Stimulated activated CD8-positive, alpha-beta memory T cell treated with anti-CD3 and anti-CD28 coated beads, Interleukin-7, amount 100 ng/mL, for 24 hours (primary cell): ENCODE measurements at places on chromosomes 2 and 18.

- no peak for DNase-seq
Observed at GRCh38 chr18:75264926-75265597, 54.5 kb downstream of the TSHZ1 start.

DNA sequence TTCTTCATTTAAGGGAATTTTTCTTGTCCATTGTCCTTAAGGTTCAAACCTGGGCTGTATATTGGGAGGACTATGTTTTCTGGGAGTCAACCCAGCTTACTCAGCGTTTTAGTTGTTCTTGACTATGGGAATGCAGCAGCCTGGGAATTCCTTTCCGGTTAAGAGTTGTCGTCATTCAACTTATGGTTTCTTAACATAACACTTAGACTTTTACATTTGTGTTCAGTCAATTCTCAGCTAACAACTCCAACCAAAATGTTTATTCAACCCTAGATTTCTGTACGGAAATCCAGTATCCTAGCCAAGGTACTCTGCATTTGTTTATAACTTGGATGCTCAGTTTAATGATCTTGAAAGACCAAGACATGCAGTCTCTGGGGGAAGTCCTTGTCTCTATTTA, 960.9 kb downstream of the CBLN2 start:
- DNase-seq = no peak

GRCh38 chr2:148887350-148888002, 12.4 kb downstream of the KIF5C start:
- no peak for DNase-seq

DNA sequence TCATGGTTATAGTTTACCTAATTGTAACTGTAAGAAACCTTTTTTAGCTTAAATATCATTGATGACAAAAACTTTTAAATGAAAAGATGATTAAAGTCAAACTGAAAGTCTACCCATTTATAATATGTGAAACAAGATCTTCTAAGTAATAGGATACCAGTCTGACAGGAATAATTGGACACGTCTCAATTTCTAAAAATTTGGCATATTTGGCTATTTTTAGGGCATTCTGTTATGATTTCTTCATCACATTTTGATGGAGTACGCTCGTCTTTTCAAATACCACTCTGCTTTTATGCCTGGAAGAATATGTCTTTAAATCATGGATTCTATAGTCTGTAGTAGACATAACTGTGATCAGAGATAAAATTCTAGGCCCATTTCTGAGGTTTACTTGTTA, 1.3 kb downstream of the R3HDM1 start:
- no peak for DNase-seq

DNA sequence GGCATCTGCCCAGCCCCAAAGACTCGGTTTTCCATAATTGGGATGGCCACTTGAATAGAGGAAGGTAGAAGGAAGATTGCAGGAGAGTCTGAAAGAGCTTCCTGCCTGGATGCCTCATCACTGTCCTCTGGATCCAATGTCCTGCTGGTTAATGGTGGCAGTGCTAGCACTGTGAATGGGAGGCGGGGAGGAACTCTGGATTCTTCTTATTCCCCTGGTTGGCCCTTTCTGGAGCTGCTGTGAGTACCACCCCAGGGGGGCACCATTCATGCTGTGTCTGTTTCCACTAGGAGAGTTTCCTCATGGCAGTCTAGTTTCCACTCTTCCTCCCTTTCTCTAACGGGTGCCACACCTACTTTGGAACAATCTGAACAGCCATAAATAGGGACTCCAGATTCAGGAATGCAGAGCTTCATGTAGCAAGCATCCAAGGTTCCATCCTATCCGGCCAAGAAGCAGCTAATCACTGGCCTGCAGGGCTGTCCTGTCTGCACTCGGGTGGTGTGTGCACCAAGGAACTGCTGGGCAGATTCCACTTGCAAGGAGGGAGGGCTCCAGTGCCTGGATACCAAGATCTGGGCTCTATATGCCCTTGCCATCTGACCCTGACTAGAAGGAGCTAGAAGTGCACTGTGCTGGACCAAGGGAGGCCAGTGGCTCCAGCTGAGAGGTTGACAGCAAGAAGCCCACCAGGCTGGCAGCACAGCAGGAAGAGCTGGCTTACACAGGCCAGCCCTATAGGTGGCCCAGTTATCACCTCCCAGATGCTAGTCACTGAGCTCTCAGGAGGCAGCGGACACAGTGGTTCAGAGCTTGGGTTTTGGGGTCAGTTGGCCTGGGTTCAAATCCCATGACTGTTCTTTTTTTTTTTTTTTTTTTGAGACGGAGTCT, 4.6 kb upstream of the ATOH8 start:
- no peak for DNase-seq

- no peak for DNase-seq
Observed at GRCh38 chr2:128311216-128311754, 7.4 kb downstream of the HS6ST1 start.

DNA sequence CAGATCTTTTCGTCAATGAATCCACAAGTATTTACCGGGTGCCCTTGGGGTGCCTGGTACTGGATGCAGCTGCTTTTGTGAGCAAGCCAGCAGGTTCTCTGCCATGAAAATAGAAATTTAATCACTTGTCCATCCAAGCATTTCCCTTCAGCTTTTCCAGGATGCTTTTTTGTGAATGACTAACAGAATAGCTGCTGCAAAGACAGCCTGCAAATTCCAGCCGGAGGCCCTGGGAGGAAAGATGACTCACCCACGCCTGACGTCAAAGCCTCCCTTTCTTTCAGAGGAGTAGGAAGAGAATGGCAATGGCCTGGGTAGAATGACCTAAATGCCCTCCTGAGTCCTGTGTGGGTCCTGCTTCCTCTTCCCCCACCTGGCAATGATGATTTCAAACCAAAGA, 111.9 kb downstream of the AP1S3 start:
- DNase-seq = no peak

- no peak for DNase-seq
Observed at GRCh38 chr2:161709428-161709827, 85.2 kb downstream of the SLC4A10 start.

DNA sequence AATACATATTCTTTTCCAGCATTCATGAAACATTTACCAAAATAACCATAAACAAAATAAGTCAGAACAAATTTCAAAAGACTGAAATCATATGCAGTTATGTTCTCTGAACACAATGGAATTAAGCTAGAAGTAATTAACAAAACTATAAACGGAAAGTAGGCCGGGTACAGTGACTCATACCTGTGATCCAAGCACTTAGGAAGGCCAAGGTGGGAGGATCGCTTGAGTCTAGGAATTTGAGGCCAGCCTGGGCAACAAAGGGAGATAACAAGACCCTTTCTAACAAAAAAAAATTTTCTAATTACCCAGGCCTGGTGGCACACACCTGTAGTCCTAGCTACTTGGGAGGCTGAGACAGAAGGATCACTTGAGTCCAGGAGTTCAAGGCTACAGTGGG, 14.9 kb downstream of the ATAD2B start:
- DNase-seq = no peak

DNA sequence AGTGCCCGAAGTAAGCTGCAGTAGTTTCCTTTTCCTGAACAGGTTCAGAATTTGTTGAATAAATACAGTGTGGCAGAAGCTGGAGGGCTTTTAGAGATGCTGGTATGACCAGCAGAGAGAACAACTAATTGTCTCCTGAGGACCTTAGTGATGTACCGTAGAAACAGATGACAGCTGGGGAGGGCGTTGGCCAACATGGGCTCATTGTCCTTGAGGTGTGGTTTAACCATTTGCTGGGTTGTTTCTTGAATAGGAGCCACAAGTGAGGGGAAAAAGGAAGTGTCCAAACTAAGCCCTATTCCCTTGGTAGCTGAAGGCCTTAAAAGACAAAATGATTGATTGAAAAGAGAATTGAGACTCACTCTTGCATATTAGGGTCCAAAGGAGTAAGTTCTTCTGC, 11.7 kb upstream of the FAM228A start:
- no peak for DNase-seq

- no peak for DNase-seq
Observed at GRCh38 chr2:145352484-145352883, 832.6 kb upstream of the ZEB2 start.

- DNase-seq = no peak
Observed at GRCh38 chr18:62811674-62812073, 96.3 kb downstream of the PHLPP1 start.

GRCh38 chr2:226913641-226914040, 77.8 kb downstream of the RHBDD1 start:
- no peak for DNase-seq

GRCh38 chr2:133657591-133657990, 89.3 kb upstream of the NCKAP5 start:
- DNase-seq = no peak

DNA sequence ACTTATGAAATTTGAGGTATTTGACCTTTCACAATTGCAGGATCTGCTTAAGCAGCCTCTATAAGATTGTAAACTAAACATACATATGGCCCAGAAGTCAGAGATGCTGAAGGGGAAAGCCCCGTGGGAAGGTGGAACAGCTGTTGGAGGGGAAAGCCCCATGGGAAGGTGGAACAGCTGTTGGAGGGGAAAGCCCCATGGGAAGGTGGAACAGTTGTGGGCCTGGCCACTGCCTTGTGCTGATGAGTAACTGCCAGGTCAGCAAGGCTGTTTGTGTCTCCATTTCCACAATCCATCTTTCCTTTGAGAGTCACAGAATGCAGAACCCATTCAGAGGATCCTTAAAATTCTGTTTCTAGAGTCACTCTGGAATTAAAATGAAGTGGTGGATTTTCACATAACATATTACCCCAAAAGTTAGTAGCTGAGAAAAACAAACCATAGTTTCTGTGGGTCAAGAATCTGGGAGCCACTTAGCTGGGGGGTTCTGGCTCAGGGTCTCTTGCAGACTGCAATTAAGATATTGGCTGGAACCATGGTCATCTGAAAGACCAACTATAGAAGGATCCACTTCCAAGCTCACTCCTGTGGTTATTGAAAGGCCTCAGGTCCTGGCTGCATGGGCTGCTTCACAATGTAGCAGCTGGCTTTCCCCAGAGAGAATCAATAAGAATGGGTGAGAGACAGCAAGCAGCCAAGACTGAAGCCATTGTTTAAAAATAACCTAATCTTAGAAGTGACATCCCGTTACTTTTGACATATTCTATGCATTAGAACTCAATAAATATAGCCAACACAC, 86.6 kb upstream of the CAVIN2 start:
- DNase-seq = no peak

DNA sequence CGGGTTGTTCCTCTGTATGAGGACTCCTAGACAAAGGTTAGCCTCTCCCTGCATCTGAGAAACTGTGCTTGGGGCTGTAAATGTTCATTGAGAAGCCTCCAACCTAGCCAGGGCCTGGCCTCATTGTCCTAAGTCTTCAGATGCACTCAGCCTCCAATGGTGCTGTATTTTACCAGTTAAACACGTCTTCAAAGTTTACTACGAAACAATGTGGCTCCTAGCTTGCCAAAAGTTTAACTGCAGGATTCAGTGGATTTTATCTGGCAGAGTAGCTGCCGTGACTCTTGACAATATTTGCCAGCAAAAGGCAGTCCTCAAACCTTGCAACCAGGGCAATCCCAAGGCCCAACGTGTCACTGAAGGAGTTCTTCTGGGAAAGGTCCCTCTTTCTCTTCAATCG, 1.1 kb downstream of the PID1 start:
- no peak for DNase-seq

- DNase-seq = no peak
Observed at GRCh38 chr2:118913131-118913802, 28.7 kb upstream of the MARCO start.

GRCh38 chr18:79887181-79888000, 64.1 kb downstream of the SLC66A2 start:
- DNase-seq = no peak

DNA sequence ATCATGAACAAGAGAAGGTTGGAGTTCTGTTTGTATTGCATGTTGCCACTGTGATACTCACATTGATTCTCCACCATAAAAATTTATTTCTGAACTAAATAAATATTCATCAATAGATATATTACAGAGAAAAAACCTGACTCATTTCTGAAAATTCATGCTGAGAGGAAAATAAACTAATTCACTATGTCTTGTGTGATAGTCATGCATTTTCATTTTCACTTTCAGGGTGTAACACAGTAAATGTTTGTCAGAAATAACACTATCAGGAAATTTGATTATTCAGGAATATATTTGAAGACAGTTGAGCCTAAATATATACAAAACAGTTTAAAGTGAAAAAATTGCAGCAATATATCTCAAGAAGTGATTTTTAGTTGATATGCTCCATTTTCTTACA, 335.2 kb downstream of the KCNJ3 start:
- no peak for DNase-seq

GRCh38 chr2:3664118-3664517, 6.1 kb downstream of the ALLC start:
- no peak for DNase-seq

- DNase-seq = no peak
Observed at GRCh38 chr2:227772932-227773331, 27.2 kb downstream of the SCYGR8 start.

DNA sequence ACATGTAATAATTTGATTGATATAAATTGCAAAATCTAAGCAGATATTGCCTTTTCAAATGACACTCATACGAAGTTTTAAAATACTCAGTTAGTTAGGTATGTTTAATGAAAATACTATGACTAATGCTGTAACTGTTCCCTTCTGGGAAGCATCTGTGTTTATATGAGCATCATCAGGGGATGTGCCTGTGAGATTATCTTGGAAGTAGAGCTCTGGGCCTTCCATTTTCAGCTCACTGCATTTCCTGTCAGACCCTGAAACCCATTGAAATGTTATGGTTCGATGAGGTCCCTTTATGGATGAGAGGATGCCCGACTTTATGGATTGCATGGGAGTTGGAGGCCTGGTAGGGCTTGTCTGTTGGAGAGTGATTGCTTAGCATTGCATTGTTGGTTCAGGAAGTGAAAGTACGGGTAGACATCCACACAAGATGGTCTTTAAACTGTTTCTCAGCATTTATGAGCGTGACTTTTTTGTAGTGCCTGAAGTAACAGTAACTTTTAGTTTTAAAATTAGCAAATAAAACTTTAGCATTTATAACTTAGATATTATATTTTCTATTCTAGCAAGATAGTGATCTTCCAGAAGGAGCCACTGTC, 28.7 kb downstream of the ELP2 start:
- DNase-seq = no peak

- no peak for DNase-seq
Observed at GRCh38 chr18:60667016-60667415, 294.4 kb upstream of the MC4R start.

GRCh38 chr2:9364373-9364772, 59.0 kb downstream of the ITGB1BP1 start:
- DNase-seq = no peak

- no peak for DNase-seq
Observed at GRCh38 chr2:66890166-66890742, 455.3 kb downstream of the MEIS1 start.

GRCh38 chr2:70418514-70418913, 116.6 kb upstream of the FAM136A start:
- no peak for DNase-seq

GRCh38 chr2:47271054-47272000, 116.2 kb upstream of the STPG4 start:
- DNase-seq = no peak

GRCh38 chr2:95018861-95019550, 6.5 kb upstream of the MAL start:
- DNase-seq = no peak
